Inflammatory macrophage treated with lipopolysaccharide for 4 hours (primary cell): ENCODE measurements at places on chromosomes 4 and X.

DNA sequence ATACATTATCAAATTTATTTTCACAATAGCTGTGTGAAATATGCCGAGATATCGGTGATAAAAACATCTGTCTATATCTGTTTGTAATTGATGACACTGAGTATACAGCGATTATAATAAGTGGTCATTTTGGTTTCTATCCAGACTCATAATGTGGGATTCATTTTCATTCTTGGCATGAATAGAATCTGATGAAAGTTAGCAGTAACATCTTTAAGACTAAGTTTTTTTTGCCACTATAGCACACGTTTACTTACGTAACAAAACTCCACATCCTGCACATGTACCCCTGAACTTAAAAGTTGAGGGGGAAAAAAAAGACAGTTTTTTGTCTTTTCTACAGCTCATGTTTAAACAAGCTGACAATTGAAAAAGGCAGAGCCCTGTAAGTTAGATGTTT, 86.4 kb downstream of the PPA2 start:
- DNase-seq, result no peak

DNA sequence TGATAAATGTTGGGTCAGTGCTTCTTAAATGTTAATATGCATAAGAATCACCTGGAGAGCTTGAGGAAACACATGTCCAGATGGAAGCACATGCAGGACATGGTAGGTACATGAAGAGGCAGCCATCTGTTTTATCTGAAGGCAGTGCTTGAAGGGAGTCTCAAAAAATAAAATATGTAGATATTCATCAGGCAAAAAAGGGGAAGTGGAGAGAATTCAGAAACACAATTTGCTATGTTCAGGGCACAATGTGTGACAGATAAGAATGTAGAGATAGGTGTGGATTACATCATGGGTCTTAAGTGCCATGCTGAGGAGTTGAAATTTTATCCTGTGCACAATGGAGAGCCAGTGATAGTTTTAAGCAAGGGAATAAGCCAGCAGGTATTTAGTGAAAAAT, 59.6 kb upstream of the CASK start:
- DNase-seq, result no peak

DNA sequence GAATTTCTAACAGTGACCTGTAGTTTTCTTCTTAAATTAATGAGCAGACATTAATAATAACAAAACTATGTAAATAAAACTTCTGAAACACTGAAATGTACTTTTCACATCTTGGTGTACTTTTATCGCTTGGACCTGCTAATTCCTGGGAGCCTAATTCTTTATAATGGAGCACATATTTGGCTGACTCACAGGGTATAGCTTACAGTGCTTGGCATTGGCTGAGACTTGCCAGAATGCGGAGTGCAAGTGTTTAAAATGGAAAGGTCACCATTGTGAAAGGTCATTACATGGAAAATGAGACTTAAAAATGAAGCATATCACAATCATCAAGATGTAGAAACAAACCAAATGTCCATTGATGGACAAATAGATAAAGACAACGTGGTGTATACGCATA, 137.3 kb upstream of the PDLIM3 start:
- DNase-seq, result no peak

GRCh38 chr4:85946821-85947220, 413.0 kb downstream of the MAPK10 start:
- DNase-seq, result no peak

DNA sequence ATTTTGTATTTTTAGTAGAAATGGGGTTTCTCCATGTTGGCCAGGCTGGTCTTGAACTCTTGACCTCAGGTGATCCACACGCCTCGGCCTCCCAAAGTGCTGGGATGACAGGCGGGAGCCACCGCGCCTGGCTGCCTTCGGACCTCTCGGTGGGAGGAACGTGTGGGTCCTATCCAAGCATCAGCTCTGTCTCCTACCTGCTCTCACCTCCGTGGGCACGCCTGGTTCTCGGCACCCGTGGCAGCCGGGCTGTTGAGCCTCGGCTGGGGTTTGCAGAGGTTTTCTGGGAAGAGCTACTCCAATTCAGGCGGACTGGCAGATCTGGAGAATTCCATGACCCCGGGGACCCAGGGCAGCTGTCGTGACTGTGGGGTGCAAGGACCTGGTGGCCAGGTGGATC, 23.6 kb upstream of the PPP2R3B start:
- DNase-seq, result no peak

- no peak for DNase-seq
These were observed 110.2 kb downstream of the CPZ start for GRCh38 chr4:8702516-8703400.

DNA sequence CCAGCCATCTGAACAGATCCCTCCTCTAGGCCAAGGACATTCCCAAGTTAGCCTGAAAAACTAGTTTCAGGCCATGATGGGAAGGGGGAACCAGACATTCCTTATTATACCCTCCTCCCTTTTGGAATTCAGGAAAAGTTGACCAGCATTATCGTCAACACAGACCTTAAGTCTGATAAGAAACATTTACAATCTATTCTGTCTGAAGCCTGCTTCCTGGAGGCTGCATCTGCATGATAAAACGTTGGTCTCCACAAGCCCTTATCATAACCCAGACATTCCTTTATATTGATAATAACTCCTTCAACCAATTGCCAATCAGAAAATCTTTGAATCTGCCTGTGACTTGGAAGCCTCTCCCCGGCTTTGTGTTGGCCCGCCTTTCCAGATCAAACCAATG, 44.3 kb downstream of the EFHC2 start:
- DNase-seq, result no peak

DNA sequence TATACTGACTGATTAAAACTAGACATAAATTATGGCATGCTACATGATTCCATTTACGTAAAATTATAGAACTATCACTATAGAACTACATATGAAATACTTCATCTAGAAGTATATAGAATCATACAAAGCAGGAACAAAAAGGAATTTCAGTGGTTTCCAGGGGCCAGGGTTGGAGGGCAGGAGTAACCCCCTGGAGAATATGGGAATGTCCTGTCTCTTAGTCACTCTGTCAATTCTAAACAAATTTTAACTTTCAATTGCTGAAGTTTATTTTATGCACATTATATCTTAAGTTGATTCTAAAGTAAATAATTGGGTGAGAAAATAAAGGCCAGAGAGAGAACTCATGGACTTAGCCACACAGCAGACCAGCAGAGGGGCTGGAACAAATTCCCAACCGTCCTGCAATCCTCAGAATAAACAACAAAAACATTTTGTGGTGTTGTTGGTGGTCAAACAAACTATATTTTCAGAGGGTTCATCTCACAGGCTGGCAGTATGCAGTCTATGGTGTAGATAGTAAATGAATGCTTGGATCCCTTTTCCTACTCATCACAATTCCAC, 476.9 kb upstream of the SLIT2 start:
- no peak for DNase-seq

DNA sequence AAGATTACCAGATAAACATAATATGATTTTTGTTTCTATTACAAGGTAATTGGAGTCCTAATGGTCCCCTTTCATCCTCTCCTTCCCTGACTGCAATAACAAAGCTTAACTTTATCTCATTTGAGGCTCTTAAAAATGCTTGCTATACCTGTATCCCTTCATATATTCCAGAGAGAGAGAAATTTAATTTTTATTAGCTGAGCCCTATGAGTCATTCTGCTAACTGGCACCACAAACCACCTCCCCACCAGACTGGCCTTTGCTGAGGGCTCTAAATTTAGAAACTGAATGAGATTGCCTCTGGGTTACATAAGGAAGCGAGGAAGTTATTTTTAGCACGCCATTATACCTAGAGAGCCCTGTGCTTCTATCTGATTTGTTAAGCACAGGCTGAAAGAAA, 27.4 kb downstream of the CBLL2 start:
- no peak for DNase-seq

DNA sequence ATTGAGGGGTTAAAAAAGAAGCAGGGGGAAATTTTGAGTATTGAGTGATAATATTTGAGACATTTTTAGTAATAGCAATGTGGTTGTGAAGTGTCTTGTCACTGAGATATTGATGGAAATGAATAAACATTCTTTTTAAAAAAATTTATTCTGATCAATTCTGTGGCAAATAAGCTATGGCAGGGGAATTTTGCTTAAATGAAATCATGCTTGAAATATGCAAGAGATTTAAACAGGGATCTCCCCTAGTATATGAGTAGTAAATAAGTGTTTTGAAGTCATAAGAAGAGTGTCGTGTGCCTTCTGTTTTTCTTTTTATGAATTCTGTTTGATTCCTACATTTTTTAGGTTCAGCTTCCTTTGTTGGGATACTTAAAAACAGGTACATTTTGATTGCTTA, 23.2 kb downstream of the IL15 start:
- DNase-seq, result no peak

GRCh38 chr4:173498023-173498422, 32.0 kb downstream of the HAND2 start:
- DNase-seq, result peak; percentile 60

GRCh38 chrX:129945131-129945530, 37.3 kb upstream of the BCORL1 start:
- DNase-seq, result no peak

- no peak for DNase-seq
These were observed 148.8 kb downstream of the INPP4B start for GRCh38 chr4:142697320-142697719.

DNA sequence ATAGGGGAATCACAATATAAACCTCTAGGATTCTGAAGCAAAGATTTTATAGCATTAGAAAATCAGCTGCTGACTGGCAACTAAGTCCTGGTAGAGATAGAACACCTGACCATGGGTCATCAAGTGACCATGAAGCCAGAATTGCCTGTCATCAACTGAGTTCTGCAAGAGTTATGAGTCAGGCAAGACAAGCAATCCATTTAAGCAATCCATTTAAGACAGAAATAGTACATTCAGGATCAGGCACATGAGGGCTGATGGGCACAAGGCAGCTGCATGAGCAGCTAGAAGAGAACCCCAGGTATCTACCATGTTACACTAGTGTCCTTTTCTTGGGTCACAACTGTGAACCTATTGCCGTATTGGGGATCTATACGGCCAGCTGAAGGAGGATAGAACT, 98.9 kb downstream of the SPRY1 start:
- peak; percentile 92 for DNase-seq

- no peak for DNase-seq
These were observed 46.1 kb downstream of the SLIT2 start for GRCh38 chr4:20297783-20298182.

GRCh38 chr4:98610431-98610830, 48.0 kb downstream of the TSPAN5 start:
- no peak for DNase-seq

DNA sequence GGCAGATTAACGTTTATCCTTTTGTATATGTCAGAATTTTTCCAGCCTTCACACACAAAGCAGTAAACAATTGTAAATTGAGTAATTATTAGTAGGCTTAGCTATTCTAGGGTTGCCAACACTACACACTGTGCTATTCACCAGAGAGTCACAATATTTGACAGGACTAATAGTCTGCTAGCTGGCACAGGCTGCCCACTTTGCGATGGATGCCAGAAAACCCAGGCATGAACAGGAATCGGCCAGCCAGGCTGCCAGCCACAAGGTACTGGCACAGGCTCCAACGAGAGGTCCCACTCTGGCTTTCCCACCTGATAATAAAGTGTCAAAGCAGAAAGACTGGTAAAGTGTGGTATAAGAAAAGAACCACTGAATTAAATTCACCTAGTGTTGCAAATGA, 94.8 kb downstream of the TET2 start:
- no peak for DNase-seq

DNA sequence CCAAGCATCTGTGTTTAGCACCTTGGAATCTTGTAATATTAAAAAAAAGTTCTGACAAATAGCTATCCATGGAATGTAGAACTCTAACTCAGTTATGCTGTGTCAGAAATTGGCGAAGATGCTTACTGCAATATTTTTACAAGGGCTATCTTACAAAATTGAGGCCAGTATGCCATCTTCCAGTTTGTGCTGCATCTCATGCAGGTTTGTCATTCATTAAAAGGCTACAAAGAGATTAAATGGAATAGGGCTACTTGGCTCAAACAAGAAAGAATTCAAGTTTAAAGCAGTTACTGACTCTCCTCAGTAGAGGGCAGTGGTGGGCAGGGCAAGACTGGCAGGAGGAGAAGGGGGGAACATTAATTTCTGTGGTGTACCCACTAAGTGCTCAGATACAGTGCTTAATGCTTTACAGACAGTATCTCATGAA, 66.5 kb downstream of the SHROOM4 start:
- peak; percentile 3 for DNase-seq

GRCh38 chr4:137531986-137532868, at the start of gene PCDH18:
TSS of gene PCDH18 (minus strand) at chr4:137532494. CDS start at chr4:137532088, 406 bp downstream.
- DNase-seq, result no peak

- DNase-seq, result no peak
These were observed 29.8 kb upstream of the TEX13C start for GRCh38 chrX:125289920-125290319.

DNA sequence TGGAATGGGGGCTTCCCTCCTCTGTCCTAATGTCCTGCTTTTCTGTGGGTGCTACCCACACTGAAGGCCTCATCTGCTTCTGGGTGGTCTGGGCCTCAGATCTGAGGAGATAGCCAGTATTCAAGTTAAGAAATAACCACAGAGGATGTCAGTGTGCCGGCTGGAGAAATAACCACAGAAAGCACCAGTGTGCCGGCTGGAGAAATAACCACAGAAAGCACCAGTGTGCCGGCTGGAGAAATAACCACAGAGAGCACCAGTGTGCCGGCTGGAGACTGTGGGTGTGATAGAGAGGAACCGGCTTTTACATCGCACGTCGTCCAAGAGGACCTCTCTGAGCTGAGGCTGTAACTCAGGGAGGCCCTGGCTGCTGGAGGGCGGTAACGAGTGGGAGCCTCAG, 65.7 kb upstream of the PSAPL1 start:
- DNase-seq, result no peak

GRCh38 chr4:77872723-77873445, 10.3 kb downstream of the MRPL1 start:
- DNase-seq, result peak; percentile 24

DNA sequence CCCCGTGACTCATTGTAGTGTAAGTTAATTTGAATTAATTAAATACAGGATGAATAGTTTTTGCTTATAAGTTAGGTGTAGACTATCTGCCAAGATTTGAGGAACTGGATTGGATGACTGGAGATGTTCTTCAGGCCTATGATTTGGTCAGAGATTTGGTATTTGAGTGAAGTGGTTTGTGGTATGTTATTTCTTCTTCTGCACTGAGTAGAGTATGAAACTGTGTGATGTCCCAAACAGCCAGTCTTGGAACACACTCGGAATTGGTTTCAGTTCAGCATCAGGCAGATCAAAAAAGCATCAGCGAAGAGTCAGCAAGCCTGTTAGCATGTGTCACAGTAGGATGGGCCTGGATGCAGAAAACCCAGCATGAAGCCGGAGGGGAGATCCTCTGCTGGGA, 294.1 kb downstream of the ARHGAP10 start:
- no peak for DNase-seq

- DNase-seq, result no peak
These were observed 11.3 kb downstream of the TMEM255A start for GRCh38 chrX:120299928-120300327.

- peak; percentile 52 for DNase-seq
These were observed 49.4 kb downstream of the RPS6KA3 start for GRCh38 chrX:20217271-20217670.

GRCh38 chr4:84366161-84366560, 132.9 kb downstream of the NKX6-1 start:
- no peak for DNase-seq

GRCh38 chrX:119565107-119565663, at the start of gene STEEP1:
TSS of gene STEEP1 (minus strand) at chrX:119565409. CDS start at chrX:119565355, 54 bp downstream.
- peak; percentile 92 for DNase-seq
